Effector memory CD4-positive, alpha-beta T cell (primary cell): ENCODE measurements at places on chromosomes 5 and 9.

GRCh38 chr5:88829054-88829453 lies 53.9 kb downstream of the MEF2C start:
- no peak for DNase-seq

- DNase-seq: no peak
These were observed 12.2 kb upstream of the STC2 start for GRCh38 chr5:173340451-173340850.

DNA sequence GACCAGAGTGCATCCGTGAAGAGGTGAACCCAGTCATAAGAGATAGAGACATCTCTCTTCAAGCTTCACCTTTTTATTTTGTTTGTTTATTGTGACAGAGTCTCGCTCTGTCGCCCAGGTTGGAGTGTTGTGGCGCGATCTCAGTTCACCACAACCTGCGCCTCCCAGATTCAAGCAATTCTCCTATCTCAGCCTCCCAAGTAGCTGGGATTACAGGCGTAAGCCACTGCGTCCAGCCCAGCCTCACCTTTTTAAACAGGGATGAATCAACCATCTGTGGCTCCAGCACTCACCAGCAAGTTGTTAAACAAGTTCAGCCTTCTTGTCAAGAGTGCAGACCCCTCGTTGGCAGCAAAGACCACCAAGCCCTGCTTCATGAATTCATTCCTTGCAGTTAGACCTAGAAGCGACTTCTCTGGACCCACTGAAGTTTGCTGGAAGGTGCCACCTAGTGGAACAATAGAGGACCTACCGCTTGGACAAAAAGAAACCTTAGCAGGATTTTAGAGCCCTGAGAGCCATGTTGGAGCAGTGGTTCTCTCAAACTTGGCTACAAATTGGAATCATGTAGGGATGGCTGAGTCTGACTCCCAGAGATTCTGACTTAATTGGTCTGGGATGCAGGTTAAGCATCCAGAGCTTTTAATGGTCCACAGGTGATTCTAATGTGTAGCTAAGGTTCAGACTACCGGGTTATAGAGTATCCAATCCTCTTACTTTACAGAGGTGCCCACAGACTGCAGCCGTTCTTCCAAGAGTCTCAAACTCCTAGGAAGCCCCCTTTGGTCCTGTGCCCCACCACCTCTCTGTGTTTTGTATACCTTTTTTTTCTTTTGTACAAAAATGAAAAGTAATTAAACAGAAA lies 10.5 kb upstream of the GALNT10 start:
- DNase-seq: no peak

DNA sequence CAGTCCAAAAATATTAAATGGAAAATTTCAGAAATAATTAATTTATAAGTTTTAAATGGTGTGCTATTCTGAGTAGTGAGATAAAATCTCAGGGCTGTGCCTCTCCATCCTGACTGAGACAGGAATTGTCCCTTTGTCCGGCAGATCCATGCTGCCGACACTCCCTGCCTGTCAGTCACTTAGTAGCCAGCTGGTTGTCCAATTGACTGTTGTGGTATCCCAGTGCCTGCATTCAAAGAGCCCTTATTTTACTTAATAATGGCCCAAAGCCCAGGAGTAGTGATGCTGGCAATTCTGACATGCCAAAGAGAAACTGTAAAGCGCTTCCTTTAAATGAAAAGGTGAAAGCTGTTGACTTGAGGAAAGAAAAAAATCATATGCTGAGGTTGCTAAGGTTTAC lies 157.5 kb downstream of the ENC1 start:
- DNase-seq: no peak

GRCh38 chr9:31135567-31135966 lies 1248.9 kb upstream of the ACO1 start:
- DNase-seq: no peak

GRCh38 chr5:79702606-79703380 lies 13.2 kb downstream of the CMYA5 start:
- no peak for DNase-seq

GRCh38 chr9:134437403-134438194 lies 111.3 kb downstream of the RXRA start:
- no peak for DNase-seq

- no peak for DNase-seq
These were observed 135.8 kb downstream of the TLE4 start for GRCh38 chr9:79707589-79707988.

DNA sequence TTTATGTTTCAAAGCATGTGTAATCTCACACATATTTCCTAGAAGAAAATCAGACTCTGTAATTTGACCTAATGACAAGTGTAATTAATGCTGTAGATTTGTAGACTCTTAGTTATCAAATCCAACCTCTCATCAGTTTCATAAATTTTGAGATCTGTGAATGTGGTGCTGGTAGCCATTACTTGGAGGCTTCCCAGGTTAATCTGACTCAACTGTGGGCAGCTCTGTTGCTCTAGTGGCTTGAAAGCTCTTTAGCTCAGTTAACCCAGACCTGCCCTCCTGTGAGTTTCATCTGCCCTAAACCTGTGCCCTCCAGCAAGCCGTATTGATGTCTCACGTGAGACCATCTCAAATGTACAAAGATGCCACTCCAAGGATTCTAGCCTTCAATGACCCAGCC lies 323.4 kb downstream of the FBXL7 start:
- no peak for DNase-seq

DNA sequence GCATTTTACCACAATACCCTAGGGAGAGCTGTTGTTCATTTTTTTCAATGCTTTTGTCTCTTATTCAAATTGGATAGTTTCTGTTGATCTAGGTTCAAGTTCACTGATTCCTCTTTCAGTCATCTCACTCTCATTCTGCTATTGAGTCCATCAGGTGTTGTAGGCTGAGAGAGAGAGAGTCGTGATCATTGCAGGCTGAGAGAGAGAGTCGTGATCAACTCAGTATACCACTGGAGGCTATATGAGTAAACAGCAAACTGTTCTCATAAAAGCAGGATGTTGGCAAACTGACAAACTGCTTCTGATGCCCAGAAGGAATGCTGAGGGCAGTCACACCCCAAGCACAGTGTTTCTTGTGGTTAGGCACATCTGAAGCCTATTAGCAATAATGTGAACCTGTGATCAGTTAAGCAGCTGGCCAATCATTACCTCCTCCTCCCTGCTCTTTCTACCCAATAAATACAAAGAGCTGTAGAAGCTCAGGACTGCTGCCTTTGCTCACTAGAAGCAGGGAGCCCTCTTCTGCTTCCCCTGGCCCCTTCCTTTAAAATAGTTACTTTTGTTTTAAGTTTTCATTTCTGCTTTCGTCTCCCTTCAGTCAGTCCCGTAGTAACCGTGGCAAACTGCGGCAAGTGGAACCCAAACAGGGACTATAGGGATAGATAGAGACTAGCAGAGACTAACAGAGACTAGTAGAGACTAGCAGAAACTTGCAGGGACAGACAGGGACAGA lies 476.1 kb upstream of the ACO1 start:
- DNase-seq: no peak

GRCh38 chr9:120900824-120901223 lies 23.8 kb upstream of the PHF19 start:
- no peak for DNase-seq

DNA sequence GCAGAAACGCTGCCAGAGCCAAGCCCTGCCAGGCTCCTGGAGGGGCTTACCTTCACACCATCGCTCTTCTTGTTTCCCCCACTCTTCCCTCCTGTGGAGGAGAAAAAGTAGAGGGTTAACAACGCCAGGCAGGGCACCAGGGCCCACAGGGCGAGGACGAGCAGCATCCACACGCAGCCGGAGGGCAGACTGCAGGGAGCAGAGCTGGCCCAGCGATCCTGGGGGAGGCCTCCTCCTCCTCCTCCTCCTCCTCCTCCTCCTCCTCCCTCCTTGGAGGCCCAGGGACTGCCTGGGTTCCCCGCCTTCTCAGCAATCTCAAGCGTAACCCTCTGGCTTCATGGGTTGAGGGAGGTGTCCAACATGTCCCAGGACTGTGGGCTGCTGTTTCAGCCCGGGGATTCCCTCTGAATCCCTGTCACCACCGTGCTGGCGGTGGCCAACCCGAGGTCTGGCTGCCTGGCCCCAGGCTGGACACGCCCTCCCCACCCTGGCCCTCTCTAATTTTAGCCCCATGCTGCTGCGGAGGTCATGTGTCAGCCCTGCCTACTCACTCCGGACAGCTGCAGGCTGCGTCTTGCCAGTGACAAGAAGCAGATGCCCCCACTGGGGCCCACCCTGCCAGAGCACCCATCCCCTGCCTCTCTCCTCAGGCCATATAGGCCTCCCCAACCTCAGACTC lies 44.3 kb downstream of the CAMK2A start:
- DNase-seq: no peak

DNA sequence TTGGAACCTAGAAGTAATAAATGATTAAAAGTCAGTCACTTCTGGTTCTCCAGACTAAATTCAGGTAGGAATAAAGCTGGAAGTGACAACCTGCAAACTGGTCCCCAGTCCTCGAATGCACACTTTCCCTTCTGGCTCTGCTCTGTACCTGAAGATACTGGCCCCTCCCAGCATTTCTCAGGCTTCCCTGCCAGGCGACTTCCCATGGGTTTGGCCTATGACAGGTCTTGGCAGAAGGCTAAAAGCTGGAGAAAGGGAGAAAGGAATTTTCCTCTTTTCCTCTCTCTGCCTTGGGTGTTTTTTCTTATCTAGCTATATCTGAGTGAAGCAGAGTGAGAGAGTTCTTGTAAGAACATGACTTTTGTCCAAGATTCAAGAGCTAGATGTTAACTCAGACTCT lies 1005.7 kb downstream of the DTWD2 start:
- DNase-seq: no peak

DNA sequence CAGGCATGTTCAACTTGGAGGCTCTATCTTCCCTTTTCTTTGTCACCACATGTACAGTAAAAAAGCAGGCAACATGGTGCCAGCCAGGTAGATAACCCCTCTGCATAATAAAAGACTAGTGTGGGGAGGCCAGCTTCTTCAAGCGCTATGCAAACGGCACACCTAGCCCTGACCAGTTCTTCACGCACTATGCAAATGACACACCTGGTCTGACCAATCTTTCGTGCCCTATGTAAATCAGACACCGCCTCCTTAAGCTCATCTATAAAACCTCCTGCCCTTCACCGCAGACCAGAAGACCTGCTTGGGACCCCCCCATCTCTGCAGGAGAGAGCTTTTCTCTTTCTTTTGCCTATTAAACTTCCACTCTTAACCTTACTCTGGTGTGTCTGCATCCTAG lies 28.1 kb upstream of the UGCG start:
- no peak for DNase-seq

DNA sequence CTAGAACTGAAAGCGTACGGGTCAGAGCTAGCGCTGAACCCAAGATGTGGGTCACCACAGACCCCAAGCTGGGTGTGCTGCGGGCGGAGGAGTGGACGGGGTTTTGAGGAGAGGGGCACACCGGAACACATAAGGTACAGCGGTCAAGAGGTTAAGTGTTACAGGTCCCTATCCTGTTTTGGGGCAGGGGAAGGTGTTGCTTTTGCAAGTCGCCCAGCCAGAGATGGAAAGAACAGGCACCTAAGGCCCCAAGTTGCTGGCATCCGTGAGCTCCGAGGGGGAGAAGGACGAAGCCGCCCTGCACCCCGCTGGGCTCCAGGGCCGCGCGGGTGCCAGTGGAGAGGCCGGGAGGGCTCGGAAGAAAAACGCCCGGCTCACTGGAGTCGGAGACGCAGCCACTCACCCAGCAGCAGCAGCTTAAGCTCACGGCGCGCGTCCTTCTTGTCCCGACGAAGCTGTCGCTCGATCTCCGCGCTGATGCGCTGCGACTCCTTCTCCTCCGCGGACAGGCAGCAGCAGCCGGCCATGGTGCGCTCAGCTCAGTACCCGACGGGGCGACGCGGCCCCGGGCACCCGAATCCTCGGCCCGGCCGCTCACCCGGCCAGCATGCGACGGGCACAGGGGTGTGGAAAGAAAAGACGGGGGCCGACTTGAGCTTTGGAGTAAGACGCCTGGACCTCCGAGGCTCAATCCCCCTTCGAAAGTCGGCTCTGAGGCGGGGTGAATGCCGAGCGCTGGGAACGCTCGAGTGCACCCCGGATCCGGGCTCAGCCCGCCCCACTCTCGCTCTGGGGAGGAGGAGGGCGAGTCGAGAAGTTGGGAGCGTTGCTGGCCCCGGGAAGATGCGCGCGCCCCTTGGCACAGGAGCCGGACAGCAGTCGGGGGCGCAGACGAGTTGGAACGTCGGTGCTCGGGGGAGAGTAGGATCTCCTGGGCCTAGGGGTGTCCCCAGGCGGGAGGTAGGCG lies 572 bp downstream of the GNA14 start:
- DNase-seq: no peak

- no peak for DNase-seq
These were observed 2.5 kb downstream of the TMEM252 start for GRCh38 chr9:68538200-68538599.

GRCh38 chr5:75057561-75057960 lies 5.2 kb upstream of the GCNT4 start:
- no peak for DNase-seq

GRCh38 chr5:95734906-95735305 lies 3.8 kb downstream of the RHOBTB3 start:
- no peak for DNase-seq

GRCh38 chr9:120650352-120650751 lies 63.9 kb downstream of the MEGF9 start:
- no peak for DNase-seq
